ENCODE measurements at places on chromosomes 3 and 15.
A peak's percentile ranks its signal among the peaks of the same experiment; 100 is the strongest.

GRCh38 chr15:38053776-38054175 is 119.3 kb downstream of the TMCO5A start:
- no peak for DNase-seq

GRCh38 chr3:84904816-84905555 is 53.8 kb upstream of the CADM2 start:
- DNase-seq, result no peak

GRCh38 chr3:118089563-118089962 is 945.1 kb downstream of the IGSF11 start:
- DNase-seq, result no peak

DNA sequence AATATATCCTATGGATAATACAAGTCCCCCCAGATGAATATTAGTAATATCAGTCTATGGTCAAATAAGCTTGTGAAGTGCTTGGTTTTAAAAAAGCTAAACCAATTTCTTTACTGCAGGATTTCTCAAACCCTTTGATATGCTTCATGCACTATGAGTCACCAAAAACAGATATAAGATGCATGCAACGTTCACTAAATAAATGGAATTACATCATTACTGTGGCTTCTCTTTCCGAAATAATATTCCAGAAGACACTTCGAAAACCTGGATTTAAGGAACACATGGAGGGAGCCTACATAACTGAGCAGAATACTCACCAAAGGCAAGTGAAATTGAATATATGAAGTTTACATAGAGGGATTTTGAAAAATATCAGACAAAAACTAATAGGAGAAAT is 126.3 kb upstream of the ABI3BP start:
- DNase-seq, result peak; percentile 87

DNA sequence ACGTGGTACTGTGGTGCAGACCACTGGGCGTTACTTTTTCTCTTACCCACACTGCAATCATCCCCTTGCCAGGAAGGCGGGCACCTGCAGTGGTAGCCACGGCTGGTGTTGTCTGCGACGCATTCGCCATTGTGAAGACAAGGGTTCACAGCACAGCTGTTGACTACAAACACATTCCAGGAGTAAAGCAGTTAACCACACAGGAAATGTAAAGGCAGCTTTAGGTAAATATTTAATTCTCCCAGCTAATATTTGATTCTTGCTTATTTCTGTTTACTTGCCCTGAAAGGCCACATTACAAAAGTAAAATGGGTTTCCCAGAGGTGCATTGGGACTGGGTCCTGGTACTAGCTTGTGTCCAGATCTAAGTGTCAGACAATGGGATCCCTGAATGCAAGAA is 45.4 kb downstream of the HEG1 start:
- no peak for DNase-seq

DNA sequence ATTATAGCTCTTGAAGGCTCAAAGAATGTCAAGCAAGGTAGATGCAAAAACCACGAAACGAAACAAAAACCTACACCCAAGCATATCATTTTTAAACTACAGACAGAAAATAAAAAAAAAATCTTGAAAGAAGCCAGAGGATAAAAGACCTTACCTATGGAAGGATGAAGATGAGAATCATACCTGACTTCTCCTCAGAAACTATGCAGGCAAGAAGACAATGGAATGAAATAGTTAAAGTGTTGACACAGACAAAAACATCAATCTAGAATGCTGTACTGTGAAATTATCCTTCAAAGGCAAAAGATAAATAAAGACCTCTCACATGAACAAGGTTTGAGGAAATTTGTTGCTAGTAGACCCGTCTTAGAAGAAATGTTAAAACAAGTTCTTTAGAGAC is 372.0 kb downstream of the ZIC4 start:
- no peak for DNase-seq

DNA sequence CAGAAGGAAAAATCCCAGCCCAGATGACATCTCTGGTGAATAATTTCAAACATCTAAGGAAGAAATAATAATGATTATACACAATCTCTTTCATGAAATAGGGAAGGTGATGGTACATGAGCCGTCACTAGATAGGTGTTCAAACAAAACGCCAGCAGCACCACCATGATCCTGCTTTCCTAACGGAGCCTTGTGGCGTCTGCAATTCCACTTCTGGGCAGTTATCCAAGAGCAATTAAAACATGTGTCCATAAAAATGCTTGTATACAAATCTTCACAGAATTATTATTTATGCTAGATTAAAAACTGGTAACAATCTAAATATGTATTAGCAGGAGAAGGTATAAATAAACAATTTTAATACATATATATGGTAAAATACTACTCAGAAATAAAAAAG is 33.7 kb downstream of the RTP4 start:
- DNase-seq, result peak; percentile 12

- DNase-seq, result no peak
Observed at GRCh38 chr15:60394689-60395097, 3.1 kb downstream of the ANXA2 start.

DNA sequence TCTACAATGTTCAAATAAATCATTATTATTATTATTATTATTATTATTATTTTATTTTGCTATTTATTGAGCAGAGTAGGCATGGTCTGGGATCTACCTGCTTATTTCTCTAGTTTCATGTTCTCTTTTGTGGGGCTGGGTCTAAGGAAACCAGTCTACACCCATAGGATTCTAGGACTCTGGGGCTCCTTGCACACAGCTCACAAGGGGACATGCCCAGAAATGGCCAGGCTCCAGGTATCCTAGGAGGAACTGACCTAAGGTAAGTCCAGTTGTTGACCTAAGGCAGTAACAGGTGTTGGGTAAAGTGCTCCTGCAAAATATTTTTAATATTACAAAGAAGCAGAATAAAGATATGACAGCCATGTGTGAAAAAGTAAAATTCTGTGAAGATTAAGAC is 149.6 kb upstream of the TBL1XR1 start:
- DNase-seq, result no peak

DNA sequence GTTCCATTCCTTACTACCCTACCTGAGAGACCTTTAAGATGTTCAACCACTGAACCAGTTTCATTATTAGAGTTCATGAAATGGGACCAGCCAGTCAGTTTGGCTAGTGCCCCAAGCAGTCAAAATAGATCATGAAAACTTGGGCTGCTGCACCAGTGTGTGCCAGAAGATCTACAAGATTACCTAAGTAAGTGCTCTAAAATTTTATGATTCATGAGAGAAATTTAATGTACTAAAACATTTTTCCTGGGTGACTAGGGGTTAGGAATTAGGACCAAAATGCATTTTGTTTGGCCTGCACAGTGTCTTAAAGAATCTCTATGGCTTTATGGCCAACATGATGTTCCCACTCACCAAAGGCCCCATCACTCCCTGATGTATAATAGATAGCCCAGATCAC is 214.7 kb downstream of the ATP8B4 start:
- DNase-seq, result no peak

DNA sequence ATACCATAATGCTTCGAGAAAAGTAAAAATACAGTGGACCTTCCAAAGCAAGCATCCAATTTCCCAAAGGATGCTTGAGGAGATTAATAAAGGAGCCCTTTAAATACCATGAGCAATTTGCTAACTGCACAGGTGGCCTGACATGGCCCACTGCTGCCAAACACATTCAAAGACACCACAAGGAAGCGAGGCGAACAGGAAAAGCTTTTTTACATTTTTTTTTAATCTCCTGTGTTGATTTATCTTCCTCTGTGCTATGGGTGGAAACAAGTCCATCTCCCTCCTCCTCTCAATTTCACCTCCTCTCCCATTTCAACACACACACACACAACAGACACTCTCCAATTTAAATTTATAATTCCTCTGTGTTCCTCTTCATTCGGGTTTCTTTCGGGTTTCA is 243.4 kb downstream of the IGSF11 start:
- DNase-seq, result no peak

DNA sequence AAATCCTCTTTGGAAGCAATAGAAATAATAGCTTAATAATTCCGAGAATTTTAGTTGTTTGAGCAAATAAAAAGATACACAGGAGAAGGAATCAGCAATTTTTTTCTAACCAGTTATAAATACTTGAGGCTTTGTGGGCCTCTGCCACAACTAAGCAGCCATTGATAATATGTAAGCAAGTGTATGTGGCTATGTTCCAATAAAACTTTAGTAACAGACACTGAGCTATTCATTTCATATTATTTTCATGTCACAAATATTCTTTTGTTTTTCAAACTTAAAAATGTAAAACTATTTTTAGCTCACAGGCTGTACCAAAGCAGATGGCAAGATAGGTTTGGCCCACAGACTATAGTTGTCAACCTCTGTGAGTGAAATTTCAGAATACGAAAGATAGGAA is 85.7 kb downstream of the MSL2 start:
- no peak for DNase-seq

- DNase-seq, result no peak
Observed at GRCh38 chr15:81895723-81896122, 150.1 kb downstream of the MEX3B start.

DNA sequence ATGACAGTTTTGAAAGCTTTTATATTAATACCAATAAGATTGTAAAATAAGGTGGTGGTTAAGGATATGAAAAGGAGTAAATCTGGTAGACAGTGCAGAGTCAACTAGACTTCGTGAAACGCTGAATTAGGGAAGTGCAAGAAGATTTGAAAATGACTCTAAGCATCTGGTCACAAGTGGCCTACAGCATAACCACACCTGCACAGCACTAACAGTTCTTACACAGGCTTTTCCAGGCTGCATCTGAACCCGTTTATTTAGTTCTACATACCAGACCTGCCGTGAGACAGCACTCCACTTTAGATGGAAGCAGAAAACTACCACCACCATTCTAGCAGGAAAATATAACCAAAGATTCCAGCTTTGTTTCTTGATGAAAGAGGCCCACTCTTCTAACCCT is 1.9 kb downstream of the DMXL2 start:
- no peak for DNase-seq
